ENCODE measurements at places on chromosomes 7 and 10. TPM values are rescaled to one million over a fixed set of nuclear protein-coding genes. Genes with fewer than 3 reads are reported as not detected.

GRCh38 chr10:3494131-3494837, 290.7 kb downstream of the KLF6 start:
- DNase-seq = no peak

DNA sequence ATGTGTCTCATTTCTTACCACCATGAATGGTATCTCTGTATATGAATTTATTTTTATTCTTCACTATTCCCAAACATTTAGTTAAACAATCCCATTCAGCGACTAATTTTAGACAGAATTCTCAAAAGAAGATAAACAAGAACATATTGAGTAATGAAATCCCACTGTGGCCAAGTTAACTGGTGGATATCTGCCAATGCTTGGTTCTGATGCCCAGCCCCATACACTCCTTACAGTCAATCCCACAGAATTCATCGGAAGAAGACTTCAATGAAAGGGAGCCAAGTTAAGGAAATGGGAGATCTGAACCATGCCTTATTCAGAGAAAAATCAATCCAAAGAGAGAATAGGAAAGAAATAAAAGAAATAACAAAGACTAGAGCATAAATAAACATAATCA, 518.0 kb downstream of the XPNPEP1 start:
- DNase-seq = no peak

SOSTDC1 gene
- not detected for total RNA-seq

DNA sequence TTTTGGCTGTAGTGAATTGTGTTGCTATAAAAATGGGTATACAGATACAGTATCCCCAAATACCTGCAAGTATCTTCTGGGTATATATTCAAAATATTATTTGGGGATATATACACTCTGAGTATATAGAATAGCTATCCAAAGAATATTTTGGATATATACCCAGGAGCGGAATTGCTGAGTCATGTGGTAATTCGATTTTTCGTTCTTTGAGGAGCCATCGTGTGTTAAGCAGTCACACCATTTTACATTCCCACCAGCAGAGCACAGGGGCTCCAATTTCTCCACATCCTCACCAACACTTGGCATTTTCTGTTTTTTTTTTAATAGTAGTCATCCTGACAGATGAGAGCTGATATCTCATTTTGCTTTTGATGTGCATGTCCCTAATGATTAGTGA, 61.9 kb downstream of the TEX36 start:
- no peak for DNase-seq

- no peak for DNase-seq
These were observed 706 bp downstream of the TBATA start for GRCh38 chr10:70784471-70784870.

- DNase-seq = no peak
These were observed 13.4 kb upstream of the DENND2A start for GRCh38 chr7:140654109-140654387.

GRCh38 chr7:7256731-7257274, 74.5 kb downstream of the C1GALT1 start:
- no peak for DNase-seq

GSDME gene
- total RNA-seq = not detected

CYCS gene
- 143 TPM for total RNA-seq

DNA sequence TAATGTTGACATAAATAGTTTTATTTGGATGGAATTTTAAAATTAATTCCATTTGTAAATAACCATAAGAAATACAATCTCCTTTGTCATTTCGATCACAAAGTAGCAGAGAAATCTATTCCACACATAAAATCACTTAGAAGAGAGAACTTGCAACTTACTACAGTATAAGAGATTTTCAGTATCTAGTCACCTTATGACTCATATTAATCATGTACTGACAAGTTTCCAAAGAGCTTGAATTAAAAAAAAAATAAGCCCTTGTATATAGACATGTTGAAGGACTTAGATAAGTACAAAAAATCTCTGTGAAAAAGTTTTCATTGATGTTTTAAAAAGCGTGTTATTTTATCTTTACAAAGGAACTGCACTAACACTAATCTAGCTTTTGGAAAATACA, 207.1 kb upstream of the ETV1 start:
- DNase-seq = no peak

PARD3 gene
- total RNA-seq = 0.32 TPM

MEPCE gene
- 66.8 TPM for total RNA-seq

- DNase-seq = no peak
These were observed 142.0 kb downstream of the DOCK1 start for GRCh38 chr10:127046975-127047877.

GRCh38 chr10:71043858-71044257, 155.5 kb upstream of the PCBD1 start:
- DNase-seq = no peak

SSMEM1 gene
- not detected for total RNA-seq

ERVW-1 gene
- not detected for total RNA-seq

DNA sequence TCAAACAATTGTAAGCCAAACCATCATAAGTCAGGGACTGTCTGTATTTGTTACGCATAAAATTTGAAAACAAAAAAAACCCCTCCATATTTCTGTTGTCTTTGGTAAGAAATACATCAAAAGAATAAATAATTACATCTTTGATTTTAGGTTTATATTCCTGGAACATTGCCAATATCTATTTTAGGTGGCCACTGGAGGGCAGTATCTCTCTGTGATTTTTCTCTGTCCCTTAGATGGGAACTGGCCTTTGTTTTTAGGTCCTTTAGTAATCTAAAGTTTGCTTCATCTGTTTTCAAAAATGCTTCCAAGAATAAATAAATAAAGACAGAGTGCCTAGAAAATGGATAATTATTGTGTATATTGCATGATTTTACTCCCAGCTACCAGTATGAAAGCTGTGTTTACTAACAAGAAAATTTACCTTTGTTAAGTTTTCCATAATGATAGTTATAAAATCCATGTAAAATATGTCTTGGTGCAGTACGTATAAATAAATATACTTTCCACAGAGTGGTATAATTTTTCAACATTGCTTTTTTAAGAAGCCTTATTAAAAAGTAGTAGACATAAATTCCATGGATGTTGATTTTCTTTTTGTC, 64.2 kb downstream of the PHYHIPL start:
- no peak for DNase-seq

- DNase-seq = no peak
These were observed 5.0 kb upstream of the TNRC18 start for GRCh38 chr7:5428478-5429252.

GRCh38 chr7:155942226-155942950, 130.1 kb upstream of the SHH start:
- no peak for DNase-seq

- DNase-seq = no peak
These were observed 354.8 kb downstream of the ABCA13 start for GRCh38 chr7:48525736-48526732.

DNA sequence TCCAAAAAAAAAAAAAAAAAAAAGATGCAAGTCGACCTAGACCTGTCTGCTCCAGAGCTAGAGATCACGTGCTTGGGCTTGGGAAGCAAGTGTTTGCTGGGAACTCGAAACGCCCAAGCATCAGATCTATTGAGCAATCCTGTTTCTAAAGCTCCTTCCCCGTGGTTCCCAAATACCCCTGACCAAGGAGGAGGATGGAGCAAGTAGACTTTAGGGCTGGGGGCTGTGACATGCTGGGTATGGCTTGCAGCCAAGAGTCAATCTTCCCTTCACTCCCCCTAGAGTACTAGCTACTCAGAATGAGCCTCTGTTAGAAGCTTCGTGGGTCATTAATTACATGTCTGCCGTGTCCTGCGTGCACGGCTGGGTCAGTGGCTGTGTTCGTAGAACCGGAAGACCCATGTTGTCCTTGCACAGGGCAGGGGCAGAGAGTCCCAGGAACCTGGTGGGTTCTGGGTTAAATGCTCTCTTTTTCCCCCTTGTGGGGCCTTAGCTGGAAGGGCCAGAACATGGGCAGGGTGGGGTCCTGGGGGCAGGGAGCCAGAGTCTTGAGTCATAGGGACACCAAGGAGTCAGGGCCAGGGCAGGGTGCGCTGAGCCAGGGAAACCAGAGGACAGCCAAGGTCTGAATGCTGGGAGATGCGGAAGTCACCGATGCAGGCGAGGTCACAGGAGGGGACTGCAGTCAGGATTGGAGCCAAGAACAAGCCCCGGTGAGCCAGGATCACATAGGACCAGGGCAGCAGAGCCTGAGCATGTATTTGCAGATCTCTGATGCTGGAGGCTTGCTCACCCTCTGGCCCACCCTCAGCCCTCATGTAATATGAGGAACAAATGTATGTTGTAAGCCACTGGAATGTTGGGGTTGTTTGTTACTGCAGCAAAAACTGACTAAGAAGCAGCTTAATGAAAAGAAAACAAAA, 34.6 kb upstream of the TPST1 start:
- no peak for DNase-seq

- no peak for DNase-seq
These were observed 74.7 kb downstream of the FRMPD2 start for GRCh38 chr10:48199580-48200377.

GRCh38 chr10:37754538-37755323, 102.7 kb downstream of the ZNF248 start:
- no peak for DNase-seq

GRCh38 chr10:55374060-55374459, 573.0 kb upstream of the PCDH15 start:
- DNase-seq = no peak

DNA sequence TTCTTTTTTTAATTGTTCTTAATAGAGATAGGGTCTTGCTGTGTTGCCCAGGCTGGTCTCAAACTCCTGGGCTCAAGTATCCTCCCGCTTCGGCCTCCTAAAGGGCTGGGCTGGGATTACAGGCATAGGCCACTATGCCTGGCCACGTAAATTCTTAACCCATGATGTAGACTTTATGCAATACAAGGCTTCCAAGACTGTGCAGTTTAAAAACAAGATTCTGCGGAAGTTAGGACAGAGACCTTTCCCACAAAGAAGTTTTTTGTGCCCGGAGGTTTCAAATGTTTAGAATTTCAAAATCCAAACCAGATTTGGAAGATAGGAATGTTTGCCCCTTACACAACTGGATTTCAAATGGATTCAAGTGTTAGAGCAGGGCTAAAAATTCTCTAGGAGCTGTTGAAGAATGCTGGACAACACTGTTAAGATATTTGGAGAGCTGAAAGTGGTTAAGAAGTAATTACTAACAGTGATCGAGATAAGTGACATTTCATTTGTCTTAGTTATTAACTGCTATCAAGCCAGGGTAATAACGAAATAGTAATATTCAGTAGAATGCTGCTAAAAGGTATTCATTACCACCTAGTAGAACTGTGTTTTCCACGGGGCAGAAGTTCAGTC, 7.4 kb downstream of the APBB1IP start:
- DNase-seq = no peak

GRCh38 chr10:124998624-124999291, 56.8 kb downstream of the ZRANB1 start:
- no peak for DNase-seq
